ENCODE measurements at places on chromosomes 2 and 18.

DNA sequence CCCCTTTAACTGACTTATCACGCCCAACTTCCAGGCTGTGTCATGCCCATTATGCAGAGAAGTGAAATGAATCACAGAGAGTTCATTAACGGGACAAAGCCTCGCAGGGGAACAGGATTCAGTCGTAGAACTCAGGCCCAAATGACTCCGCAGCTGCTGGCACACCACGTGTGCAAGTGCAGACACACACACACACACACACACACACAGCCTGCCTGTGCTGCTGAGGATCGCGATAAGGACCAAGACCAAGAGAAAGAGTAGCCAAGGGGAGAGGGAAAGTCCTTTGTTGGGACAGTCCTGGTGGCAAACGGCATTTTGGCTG lies 90.0 kb upstream of the TAF1B start:
- DNase-seq, result no peak

DNA sequence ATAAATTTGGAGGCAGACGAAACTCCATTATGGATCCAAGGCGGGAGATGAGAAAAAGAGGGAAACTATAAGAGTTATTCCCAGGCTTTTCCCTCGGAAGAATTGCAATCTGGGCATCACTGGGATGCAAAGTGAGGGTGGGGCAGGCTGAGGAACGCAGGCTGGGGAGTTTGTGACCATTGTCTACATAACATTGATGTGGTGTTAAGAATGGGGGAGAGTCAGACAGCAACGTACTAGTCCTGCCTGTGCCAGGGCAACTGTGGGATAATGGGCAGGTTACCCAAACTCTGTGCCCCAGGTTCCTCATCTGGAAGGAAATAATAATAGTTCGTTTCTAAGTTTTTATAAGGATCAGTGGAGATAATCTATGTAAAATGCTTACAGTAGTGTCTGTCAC lies 84.4 kb upstream of the SIX2 start:
- no peak for DNase-seq

DNA sequence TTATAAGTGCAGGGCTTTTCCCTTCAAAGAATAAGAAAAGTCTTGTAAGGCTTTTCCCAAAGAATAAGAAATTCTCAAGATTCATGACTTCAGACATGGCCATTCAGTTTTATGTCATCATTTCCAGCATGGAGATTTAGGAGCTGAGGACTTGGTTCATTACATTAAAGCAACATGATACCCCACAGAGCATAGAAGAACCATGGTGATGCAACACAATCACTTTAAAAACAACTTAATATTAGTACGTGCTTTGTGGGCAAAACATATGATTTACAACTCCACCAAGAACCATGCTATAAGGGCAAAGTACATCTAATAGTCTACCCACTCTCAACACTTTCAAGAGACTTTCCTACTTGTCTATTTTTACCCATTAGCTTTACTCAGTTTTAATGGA lies 214.4 kb downstream of the SRBD1 start:
- no peak for DNase-seq

DNA sequence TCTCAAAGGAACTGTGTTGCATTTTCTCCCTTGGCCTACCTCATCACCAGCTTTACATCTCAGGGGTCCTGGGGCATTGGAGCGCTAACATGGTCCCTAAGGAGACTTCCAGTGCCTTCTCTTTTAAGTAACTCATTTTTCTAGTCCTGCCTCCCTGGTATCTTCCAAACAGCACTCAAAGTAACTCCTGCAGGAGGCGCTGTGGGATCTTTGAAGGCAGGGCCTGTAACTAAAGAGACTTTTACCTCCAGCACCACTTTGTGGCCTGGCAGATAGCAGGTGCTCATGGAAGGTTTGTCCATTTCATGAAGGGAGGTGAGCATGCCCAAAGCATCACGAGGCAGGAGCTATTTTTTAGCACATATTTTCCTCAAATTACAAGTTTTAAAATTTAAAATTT lies 411.0 kb upstream of the GYPC start:
- no peak for DNase-seq

DNA sequence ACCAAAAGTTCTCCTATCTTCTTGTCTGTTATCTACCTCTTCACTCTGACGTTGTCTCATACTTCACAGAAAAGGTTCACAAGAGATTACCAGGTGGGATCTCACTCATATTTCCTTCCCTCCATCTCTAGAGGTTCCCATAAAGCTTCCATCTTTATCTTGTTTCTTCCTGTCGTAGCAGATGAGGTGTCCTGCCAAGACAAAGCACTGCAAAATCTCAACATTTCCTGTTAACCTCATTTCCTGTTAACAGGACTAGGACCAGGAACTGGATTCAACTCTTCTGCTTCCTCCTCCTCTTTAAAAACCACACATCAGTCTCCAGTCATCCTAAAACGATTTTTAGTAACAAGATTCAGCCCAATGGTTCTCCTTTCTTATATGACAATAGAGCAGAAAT lies 512.8 kb upstream of the NRP2 start:
- DNase-seq, result no peak

- DNase-seq, result no peak
Measured at GRCh38 chr18:79629606-79630005, 50.0 kb upstream of the CTDP1 start.

DNA sequence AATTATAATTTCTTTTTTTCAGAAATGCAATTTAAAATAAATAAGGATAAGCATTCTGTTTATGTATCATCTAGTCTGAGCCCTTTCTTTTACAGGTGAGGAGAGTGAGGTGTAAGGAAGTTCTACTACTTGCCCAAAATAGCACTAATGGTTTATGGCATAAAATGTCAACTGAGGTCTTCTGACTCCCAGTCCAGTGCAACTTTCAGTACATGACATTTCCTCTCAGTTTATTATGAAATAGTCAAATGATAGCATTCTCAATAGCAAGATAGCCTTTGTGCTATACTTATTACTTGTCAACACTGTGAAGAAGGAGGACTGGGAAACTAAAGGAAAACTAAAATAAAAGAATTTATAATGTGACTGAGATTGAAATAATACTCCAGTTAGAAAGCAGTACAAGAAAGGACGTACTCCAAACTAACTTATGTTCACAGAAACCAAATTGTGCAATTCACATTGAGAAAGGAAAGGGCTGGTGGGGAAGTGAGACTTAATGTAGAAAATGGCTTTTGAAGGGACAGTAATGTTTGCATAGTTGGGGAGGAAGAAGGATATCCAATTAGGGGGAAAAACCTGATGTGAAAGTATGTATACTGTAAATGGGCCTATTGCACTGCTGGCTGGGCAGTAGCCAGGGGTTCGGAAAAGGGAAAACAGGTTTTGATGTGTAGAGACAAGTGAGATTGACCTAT lies 166.7 kb upstream of the ZEB2 start:
- no peak for DNase-seq

DNA sequence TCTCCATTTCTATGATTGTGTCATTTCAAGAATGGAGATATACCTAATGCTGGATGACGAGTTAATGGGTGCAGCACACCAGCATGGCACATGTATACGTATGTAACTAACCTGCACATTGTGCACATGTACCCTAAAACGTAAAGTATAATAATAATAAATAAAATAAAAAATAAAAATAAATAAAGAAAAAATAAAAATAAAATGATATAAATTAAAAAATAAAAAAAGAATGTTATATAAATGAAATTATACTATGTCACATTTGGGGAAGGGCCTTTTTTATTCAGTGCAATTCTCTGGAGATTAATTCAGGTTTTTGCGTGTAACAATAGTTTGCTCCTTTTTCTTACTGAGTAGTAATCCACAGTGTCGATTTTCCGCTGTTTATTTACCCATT lies 763.5 kb upstream of the POU3F3 start:
- DNase-seq, result no peak

DNA sequence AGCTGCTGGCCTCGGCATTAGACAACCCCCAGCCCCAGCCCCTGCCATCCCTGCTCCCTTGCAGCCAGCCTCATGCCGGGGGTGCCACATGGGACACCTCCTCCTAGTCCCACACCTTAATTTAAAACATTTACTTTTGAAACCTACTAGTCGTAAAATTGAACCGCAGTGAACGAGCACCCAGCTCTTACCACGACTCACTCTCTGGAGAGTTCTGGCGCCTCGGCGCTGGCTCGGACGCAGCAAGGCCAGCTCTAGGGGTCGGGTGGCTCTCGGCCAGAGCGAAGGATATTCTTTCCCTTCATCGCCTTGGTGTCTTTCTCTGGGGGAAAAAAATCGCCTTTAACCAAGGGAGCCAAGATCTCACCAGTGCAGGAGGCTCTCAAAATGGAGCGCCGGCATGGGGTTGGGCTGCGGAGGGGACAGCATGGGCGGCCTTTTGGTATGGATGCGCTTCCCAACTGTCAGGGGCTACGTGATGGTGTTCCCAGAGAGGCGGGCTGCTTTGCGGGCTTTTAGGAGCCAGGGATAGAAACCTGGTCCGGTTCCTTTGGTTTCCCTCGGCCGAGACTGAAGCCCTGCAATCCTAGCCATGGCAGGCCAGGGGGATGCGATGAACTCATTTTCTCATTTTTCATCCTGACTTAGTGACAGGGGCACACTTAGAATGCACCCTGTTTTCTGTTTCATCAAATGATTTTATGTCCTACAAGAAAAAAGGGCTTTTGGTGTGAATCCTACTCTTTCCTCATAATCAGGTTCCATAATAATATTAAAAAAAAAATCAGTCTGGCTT lies 2.0 kb downstream of the HPCAL1 start:
- no peak for DNase-seq

All from hypothalamus (tissue), 51 donors.